ENCODE measurements at places on chromosomes 6 and 20.

- DNase-seq: no peak
These were observed 65.5 kb upstream of the F13A1 start for GRCh38 chr6:6386010-6386409.

GRCh38 chr6:27894839-27895762, 17.1 kb downstream of the OR2B2 start:
- DNase-seq: no peak

- no peak for DNase-seq
These were observed 77.0 kb downstream of the SULF2 start for GRCh38 chr20:47708140-47708807.

- DNase-seq: no peak
These were observed 74.3 kb upstream of the CCN6 start for GRCh38 chr6:111979633-111980032.

Data from 8988T (cell line).